ENCODE measurements at places on chromosomes 7 and 10.

DNA sequence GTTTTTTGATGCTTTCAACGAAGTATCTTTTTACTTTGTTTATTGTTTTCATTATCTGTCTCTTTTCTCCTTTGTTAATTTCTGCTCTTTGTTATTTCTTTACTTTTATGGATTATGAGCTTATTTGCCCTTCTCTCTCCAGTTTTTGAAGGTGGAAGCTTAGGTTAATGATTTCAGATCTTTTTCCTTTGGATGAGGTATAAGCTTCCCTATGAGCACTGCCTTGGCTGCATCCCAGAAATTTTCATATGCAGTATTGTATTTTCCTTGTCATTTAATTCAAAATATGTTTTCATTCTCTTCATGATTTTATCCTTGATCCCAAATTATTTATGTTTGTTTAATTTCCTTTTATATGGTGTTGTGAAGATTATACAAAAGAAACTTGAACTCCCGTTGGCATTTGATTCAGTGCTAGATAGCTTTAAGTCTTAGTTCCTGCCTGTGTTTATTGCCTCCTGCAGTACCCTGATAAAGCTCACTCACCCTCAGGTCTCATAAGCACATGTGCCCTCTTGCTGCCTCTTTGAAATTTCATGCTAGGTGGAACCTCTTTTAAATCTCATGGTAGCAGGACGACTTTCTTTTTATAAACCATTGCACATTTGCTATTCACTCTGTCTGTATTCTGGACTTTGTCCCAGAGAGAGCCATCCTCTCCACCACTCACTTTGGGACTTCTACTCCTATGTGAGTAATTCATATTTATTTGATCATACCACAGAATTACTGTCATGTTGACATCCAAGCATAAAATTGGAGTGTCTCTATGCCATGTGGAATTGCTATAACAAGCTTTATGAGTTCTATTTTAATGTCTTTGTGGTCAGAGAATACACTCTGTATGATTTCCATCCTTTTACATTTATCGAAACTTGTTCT is 23.0 kb upstream of the CEP41 start:
- peak; percentile 39 for DNase-seq

GRCh38 chr10:125379592-125379991 is 219.2 kb upstream of the CTBP2 start:
- DNase-seq, result no peak

DNA sequence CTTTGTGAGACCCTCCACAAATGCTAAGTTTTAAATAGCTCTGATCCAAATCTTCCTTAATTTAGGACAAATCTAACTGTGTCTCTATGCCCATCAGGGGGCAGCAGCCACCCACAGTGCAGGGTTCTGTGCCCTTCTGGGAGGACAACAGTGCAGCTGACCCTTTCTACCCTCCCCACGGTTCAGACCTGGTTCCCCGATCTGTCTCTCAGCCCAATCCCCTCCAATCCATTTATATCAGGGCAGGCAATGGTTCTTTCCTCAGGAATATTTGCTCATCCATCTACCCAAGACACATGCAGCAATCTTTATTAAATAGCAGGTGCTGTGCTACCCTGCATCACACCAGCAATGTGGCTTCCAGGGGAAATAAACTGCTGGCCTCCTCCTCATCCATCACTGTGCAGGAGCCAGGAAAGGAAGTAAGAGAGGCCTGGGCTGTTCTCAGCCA is 4.0 kb upstream of the RBM28 start:
- DNase-seq, result no peak

DNA sequence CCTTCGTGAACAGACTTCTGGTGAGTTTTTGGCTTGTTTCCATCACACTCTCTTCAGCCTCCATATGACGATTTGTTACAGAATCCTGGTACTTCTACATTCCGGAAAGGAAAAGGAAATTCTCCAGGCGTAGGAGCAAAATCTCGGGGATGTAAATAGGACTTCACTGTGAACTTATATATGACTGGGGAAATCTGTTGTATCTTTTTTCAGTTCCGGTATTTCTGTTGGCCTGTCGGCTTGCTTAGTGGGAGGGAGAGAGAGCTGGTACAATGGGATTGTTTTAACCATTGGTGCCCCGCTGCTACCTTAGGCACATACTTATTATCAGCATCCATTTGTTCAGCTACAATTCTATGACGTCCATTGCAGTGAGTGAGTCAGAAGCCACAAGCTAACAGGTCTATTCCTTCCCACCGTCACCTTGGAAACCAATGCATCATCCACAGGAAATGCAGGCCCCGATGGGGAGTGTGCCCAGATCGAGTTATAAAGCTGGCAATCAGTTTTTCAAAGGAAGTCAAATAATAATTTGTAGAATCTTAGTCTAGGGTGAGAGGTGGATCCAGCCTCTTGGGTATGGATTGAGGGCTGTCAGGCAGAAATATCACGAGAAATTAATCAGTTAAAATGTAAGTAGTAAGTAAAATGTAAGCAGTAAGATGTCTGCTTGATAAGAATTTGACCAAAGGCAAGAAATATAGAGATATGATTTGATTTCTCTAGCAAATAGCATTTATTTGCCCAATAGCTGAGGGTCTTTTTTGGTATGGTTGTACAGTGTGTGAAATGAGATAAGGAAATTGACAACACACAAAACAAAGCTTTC is 92.0 kb upstream of the MKLN1 start:
- DNase-seq, result no peak

- DNase-seq, result no peak
Measured at GRCh38 chr7:95470452-95470851, 15.3 kb upstream of the ASB4 start.

GRCh38 chr10:78906734-78907390 is 161.9 kb upstream of the ZMIZ1 start:
- no peak for DNase-seq

DNA sequence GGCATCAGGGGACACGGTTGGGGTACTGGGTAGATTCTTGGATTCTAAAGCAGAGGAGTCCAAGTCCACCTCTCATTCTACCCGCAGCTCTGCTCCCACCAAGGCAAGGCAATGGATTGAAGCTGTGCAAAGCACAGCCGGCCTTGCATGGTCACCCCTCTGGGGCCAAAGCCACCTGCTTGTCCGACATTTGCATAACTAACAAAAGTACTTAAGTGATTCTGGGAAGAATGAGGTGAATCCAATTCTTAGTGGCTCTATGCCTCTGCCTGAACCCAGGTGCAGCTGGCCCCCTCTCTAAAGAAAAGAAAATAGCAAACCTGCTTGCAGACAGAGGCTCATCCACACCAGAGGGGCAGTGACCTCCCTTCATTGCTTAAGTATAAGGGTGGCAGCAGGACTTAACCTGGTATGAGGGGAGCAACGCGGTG is 10.7 kb upstream of the COBL start:
- DNase-seq, result no peak

DNA sequence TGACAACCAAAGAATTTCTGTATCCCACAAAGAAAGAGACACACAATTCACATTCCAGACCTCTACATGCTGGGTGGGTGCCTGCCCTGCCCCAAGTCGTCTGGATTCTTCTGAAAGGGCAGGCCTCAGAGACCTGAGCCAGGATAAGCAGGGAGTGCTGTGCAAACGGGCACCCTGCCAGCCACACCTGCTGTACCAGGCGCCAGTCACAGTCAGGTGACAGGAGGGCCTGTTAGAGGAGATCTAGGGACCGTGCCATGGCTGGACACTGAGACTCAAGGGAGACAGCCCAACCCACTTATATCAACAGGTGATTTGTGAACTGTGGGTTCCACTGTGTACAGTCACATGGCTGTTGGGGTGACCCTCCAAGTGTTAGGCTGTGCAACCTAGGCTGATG is 103.1 kb upstream of the AFAP1L2 start:
- no peak for DNase-seq

DNA sequence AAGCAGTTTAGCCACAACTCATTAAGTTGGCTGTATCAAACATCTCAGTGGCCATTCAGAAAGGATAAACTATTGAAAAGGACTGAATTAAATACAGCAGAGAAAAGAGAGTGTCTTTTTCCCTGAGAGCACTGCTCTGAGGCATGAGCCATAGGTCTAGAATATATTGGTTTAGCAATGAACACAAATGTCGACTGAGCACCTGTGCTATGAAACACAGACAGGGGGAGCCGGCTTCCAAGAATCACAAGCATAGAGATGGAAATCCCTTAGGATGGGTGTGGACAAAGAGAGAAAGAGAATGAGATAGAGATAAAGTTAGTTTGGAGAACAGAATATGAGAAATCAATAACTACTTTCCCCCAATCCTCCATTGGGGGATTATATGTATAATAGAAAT is 54.8 kb downstream of the DGKI start:
- no peak for DNase-seq

DNA sequence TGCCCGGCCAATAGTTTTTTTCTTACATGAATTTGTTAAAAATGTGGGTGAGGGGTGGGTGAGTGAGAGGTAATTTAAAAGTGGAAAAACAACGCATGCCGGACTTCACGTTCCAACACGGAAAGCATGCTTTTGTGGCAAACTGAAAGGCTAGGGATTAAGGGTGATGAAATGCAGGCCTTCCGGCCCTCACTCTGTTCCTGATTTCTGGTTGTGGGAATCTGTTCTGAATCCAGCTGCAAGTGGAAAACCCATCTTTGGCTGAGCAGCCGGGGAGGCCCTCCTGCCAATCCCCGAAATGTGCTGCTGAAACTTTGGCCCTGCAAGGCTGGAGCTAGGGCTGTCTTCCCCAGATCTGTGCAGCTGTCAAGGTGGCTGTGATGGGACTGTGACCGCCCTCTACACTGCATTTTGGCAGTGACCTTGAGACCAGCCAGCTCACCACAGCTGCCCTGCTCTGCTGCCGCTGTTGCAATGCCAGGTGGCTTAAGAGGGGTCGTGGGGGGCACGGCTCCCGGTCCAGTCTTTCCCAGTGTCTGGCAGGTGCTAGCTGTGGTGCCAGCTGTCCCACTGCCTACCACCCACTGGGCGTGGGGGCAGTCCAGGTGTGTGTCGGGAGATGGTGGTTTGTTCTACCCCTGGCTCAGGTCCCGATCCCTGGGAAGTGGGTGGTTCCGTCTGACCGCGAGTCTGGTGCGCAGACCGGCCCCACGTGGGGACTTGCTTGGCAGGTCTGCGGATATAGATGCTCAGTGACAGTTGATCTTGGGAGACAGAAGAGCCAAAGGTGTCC is 39.0 kb downstream of the TET1 start:
- DNase-seq, result peak; percentile 55

- DNase-seq, result no peak
Measured at GRCh38 chr7:142420554-142421362, 162.9 kb upstream of the PRSS58 start.

DNA sequence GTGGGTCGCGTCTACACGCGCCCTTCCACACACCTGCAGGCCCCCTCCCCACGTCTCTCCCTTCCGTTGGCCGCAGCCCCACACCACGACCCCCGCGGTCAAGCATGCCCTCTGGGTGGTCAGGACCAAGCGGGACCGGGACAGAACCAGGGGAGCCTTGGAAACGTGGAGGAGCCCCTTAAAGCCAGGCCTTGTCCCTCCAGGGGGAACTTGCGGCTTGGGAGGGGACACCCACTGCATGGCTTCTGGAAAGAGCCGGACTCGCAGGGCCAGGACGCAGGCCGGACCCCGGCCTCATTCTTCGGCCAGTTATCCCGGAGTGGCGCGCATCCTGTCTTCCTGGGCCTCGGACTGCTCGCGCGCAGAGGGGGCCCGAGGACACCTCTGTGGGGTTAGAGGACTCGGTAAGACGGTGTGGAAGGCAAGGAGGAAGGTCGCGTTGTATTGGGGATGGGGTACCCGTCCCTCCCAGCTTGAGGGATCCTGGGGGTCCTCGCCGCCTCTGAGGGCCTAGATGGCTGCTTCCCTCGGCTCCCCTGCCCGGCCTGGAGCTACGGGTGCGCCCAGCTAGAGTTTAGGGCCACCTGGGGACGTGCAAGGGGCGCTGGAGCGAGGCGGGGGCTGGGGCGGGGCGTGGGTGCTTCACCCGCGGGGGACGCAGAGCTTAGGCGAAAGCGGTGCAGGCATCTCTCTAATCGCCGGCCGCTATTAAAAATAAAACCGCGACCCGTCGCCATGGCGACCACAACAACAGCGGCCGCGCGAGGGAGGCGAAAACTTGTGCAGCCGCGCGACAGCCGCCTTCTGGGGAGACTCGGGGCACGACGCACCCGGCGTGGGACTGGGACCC is 1.8 kb upstream of the PDGFA start:
- DNase-seq, result no peak

GRCh38 chr10:52747694-52748093 is 24.9 kb downstream of the MBL2 start:
- DNase-seq, result no peak

DNA sequence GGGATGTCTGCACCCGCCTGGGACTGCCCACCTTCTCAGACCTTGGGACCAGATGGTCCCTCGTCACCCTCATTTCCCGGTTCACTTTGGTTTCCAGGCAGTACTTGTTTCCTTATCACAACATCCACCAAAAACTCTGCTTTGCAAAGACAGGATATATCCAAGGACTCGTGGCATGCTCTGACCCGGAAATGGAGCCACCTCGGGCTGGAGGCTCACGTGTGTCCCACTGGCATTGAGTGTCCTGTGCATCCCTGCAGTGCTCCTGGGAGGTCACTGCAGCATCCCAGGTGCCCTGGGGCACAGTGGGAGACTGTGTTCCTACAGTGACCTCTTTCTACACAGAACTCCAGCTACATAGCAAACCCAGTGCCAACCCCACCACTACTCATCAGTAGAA is 611.9 kb upstream of the FOXK1 start:
- DNase-seq, result no peak

GRCh38 chr7:92461027-92462003 is 14.0 kb downstream of the GATAD1 start:
- DNase-seq, result peak; percentile 37

DNA sequence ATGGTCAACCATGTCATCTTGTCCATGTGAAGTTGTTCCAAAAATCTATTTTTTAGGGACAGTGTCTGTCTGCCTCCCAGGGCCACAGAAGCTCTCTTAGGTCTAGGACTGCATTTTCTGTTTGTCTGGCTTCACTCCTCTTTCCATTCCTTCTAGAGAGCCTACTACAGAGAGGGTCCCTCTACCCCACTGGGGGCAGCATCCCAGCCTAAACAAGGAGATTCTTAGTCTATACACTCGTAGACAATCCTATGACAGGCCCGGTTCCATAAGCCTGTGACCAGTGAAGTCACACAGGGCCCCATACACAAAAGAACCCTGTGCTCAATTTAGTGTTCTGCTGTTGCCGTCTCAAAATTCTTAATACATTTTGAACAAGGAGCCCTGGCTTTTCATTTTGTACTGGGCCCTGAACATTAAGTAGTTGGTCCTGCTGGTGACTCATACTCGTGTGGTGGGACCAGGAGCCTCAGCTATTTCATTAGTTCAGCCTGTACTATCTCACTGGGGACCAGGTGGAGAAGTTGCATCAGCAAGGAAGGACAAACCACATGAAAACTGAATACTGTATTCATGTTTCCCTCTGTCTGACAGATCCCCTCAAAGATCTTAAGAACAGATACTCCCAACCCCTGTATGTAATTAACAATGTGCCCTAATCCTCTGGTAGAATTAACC is 23.5 kb upstream of the FAM180A start:
- no peak for DNase-seq

- DNase-seq, result no peak
Measured at GRCh38 chr7:135420786-135421185, 89.1 kb downstream of the CNOT4 start.

GRCh38 chr7:81956520-81956919 is 186.7 kb upstream of the HGF start:
- peak; percentile 1 for DNase-seq

- DNase-seq, result no peak
Measured at GRCh38 chr10:77834540-77834939, 92.0 kb downstream of the DLG5 start.

GRCh38 chr7:41573862-41574261 is 129.0 kb downstream of the INHBA start:
- no peak for DNase-seq

Measured in NCI-H187 (cell line).